Activated CD4-positive, alpha-beta T cell treated with anti-CD3 and anti-CD28 coated beads for 1 hour (primary cell): ENCODE measurements at places on chromosomes 3 and 15.

DNA sequence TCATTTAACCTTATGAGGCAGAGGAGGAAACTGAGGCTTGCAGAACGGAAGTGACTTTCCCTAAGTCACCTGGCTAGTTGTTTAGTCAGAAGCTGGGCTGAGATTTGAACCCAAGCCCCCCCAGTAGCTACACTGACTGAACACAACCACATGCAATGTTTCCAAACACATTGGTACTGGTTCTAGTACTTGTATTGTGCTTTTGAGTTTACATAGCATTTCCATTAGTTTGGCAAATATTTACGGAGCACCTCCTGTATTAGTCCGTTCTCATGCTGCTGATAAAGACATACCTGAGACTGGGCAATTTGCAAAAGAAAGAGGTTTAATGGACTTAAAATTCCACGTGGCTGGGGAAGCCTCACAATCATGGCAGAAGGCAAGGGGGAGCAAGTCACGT, 56.3 kb upstream of the ITGA11 start:
- DNase-seq: no peak

DNA sequence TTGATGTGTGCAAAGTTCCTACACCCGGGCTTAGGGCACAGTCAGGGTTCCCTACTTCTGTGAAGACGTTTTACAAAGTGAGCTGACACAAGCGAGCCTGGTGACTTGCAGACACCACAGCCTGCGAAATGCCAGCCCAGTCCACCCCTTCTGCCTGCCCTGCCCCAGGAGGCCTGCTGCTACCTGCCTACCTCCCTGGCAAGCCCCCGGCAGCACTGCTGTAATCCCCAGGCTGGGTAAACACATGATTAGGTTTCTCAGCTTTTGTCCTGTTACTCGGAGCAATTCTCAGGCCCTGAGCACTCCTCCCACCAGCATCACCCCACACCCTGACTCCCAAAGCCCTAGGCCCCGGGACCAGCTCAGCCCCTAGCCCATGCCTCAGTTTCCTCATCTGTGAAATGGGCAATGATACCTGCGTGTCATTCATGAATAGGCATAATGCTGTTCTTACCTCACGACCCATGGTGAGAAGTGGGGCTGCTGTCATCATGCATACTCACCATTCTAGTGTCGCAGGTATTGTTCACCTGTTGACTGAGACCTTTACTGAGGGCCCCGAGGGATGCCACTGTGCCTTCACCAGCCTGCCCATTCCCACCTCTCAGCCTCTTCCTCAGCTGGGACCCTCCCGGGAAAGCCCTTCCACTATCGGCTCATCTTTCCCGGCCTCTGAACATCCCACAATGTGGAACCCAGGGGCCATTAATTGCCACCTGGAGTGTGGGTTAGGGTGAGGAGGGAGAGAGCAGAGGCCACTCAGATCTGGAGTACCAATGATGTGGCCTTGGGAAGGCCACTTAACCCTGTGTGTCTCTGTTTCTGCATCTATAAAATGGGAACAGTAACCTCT, 31.5 kb upstream of the SLC6A6 start:
- no peak for DNase-seq

DNA sequence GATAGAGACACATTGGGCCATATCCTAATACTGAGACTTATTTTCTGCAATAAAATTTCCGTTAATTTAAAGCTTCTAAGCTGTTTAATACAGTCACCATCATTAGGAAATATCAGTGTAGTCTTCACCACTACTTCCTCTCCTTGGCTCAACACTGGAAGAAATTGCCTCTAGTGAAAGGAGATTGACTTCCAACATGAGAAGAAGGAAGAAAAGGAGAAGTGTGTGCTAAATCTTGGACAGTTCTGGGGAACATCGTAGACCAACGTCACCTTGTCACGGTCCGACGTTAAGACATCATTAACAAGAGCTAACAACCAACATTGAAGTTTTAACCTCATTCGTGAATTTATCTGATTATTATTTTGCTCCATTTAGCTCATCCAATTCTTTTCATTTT, 987.0 kb upstream of the CFAP20DC start:
- DNase-seq: no peak

- no peak for DNase-seq
Observed at GRCh38 chr3:59818033-59818918, 768.5 kb upstream of the CFAP20DC start.

- no peak for DNase-seq
Observed at GRCh38 chr3:49466085-49466484, 4.0 kb upstream of the DAG1 start.

- DNase-seq: no peak
Observed at GRCh38 chr3:85304360-85304964, 345.7 kb downstream of the CADM2 start.

DNA sequence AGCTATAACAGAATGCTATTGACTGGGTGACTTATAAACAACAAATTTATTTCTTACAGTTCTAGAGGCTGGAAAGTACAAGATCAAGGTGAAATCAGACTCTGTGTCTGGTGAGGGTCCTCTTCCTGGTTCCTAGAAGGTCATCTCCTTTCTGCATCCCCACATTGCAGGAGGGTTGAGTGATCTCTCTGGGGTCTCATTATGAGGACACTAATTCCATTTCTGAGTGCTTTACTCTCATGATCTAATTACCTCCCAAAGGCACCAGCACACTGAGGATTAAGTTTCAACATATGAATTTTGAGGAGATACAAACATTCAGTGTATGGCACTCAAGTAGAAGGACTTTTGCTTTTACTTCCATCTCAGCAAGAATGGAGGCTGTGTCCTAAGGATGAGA, 534.1 kb upstream of the KCNMB2 start:
- DNase-seq: no peak

GRCh38 chr3:27166888-27167287, 202.3 kb downstream of the NEK10 start:
- DNase-seq: no peak

GRCh38 chr15:92910451-92910850, 10.3 kb downstream of the CHD2 start:
- no peak for DNase-seq

DNA sequence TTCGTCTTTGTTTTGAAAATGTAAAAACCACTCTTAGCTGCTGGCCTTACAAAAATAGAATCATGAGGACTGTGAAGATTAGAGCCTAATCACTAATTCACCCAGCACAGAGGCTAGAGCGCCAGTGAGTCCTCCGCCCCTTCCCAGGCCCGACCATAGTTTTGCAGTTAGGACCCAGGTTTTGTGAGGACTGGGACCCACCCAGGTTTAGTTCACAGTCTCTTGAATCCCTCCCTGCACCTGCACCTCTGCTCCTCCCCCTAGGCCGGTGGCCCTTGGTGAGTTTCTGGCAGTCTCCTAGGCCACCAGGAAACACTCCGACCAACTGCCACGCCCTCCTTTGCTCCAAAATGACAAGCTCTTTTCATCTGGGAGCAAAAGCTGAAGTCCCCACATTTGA, 136.0 kb upstream of the CCDC54 start:
- DNase-seq: no peak

GRCh38 chr3:94416768-94417167, 353.9 kb downstream of the NSUN3 start:
- no peak for DNase-seq

DNA sequence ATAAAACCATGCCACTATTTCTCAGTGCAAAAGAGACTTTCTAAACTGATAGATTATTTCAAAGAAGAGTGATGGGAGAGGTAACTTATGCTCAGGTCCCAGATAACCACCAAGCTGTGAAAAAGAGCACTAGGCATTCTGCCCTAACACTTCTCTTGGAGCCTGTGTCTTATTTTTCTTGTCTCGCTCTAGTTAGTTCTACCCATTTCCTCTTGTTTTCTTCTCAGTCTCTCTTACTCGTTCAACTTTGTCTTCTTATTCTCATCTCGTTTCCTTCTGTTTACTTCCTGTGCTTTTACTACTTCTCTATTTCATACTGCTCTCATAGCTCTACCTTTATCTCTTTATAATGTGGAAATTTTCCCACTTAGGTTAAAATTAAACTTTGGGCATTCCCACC, 91.8 kb upstream of the CGNL1 start:
- no peak for DNase-seq

DNA sequence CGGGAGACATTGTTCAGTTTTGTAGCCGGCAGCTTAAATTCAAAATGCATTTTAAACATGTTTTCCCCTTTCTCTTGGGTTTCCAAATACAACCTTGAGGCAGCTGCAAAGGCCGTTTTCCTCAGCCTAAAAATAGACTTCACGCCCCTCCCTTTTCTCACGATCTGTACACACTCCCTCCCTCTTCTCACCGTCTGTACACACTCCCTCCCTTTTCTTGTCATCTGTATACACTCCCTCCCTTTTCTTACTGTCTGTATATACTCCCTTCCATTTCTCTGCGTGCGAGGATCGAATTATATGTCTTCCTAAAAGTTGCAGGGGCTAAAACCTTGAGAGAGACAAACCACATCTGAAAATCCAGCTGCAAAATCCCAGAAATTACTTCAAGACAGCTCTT, 8.9 kb downstream of the MUC4 start:
- no peak for DNase-seq

DNA sequence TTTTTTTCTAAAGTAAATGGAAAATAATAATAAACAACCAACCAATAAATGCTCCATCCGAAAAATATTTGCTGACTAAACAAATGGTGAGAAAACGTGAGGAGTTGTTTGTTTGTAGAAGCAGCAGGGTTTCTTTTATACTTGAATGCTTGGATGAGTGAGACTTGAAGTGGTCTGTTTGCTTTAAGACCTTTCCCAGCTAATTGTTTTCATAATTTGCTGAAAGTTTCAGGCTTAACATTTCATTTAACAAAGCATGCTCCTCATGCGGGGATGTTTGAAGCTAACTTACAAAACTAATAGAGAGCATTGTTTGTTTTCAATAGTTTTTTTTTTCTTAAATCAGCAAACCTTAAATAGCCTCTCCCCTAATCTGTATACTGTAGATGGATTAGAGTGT, 484.6 kb downstream of the ROBO2 start:
- no peak for DNase-seq

- DNase-seq: no peak
Observed at GRCh38 chr3:130934442-130935089, 40.7 kb downstream of the ATP2C1 start.

- DNase-seq: no peak
Observed at GRCh38 chr15:49031804-49032203, 14.4 kb downstream of the SECISBP2L start.

GRCh38 chr3:76063019-76063418, 277.7 kb upstream of the ZNF717 start:
- no peak for DNase-seq

GRCh38 chr15:89542369-89542768, 32.9 kb upstream of the TICRR start:
- DNase-seq: no peak

DNA sequence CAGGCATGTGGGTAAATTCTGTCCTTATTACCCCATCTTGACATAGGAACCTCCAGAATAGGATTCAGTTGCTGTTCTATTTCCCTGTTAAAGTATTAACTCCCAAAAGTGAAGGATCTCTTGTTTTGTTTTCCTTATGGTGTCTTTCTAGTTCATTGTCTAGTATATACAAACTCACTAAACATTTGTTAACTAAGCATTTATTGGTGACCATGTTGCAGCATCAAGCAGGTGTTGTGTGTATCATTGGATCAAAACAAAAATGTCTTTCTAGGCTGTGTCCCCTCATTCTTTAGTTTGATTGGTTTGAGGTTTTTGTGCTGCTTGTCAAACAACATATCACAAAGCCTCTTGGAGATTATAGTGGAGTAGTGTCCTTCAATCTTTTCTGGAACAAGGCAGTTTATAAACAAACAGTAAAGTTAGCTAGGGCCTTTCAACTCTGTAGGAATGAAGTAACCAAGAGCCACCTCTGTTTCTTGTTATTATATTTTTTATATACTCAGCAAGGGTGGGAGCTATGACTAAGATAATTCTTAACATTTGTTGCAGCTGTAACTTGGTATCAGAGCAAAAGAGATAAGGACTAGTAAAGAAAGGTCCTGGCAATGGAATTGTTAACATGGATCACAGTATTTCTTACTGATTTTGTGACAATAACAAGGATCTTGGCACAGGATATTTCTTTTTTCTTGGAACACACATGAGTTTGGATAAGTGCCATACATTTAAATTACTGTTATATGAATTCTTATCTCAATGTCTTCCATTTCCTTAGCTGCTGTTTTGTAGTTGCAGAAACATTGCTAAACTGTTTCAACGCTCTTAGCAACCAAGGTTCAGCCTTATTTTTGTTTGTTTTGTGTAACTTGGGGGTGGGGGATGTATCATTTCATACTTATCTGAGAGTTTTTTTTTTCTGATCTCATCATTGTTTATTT, 49.3 kb downstream of the TMOD3 start:
- DNase-seq: no peak
